ENCODE measurements at places on chromosomes 4 and X. TPM values are rescaled to one million over a fixed set of nuclear protein-coding genes. Genes with fewer than 3 reads are reported as not detected.
A peak's percentile ranks its signal among the peaks of the same experiment; 100 is the strongest.

CCDC160 gene
- 0.97 TPM for total RNA-seq

PAGE4 gene
- total RNA-seq = not detected

CTAG2 gene
- not detected for total RNA-seq

DNAAF6 gene
- not detected for total RNA-seq

SLITRK4 gene
- total RNA-seq = 1.5 TPM

GRCh38 chrX:17375367-17375636 is 302 bp downstream of the NHS start:
- DNase-seq = peak; percentile 49

GRCh38 chrX:21907260-21907659 is 33.2 kb upstream of the SMS start:
- DNase-seq = no peak

GRCh38 chr4:47664051-47664826 is 173.6 kb downstream of the CORIN start:
- DNase-seq = no peak

GRCh38 chr4:41943506-41943905 is 8.3 kb downstream of the TMEM33 start:
- no peak for DNase-seq

- DNase-seq = no peak
Measured at GRCh38 chr4:128564081-128564630, 245.3 kb upstream of the JADE1 start.

- no peak for DNase-seq
Measured at GRCh38 chrX:125620715-125621587, 301.3 kb downstream of the TEX13C start.

- DNase-seq = no peak
Measured at GRCh38 chr4:118290951-118291350, 61.9 kb downstream of the PRSS12 start.

GRCh38 chr4:154743683-154744340 is at the start of gene LRAT:
LRAT (plus strand) TSS chr4:154744000; CDS start chr4:154744327, 327 bp downstream.
- DNase-seq = peak; percentile 92

- no peak for DNase-seq
Measured at GRCh38 chr4:70902577-70903290, 565 bp downstream of the MOB1B start.

GRCh38 chr4:104976262-104976661 is 170.4 kb upstream of the TET2 start:
- DNase-seq = no peak

GRCh38 chr4:169201222-169202144 is 69.3 kb downstream of the SH3RF1 start:
- no peak for DNase-seq

- no peak for DNase-seq
Measured at GRCh38 chr4:137083571-137084135, 448.6 kb downstream of the PCDH18 start.

- no peak for DNase-seq
Measured at GRCh38 chr4:180234730-180235129, 2008.5 kb upstream of the TENM3 start.

GRCh38 chr4:156953951-156954350 is 17.6 kb downstream of the PDGFC start:
- DNase-seq = no peak

- DNase-seq = no peak
Measured at GRCh38 chrX:7149411-7149810, 1.5 kb upstream of the PUDP start.

- DNase-seq = peak; percentile 56
Measured at GRCh38 chr4:93710101-93710846, 118.3 kb upstream of the ATOH1 start.

GRCh38 chr4:18593297-18594002 is 571.9 kb upstream of the LCORL start:
- peak; percentile 70 for DNase-seq

GRCh38 chr4:74624351-74625151 is 169.8 kb downstream of the BTC start:
- DNase-seq = no peak

DNA sequence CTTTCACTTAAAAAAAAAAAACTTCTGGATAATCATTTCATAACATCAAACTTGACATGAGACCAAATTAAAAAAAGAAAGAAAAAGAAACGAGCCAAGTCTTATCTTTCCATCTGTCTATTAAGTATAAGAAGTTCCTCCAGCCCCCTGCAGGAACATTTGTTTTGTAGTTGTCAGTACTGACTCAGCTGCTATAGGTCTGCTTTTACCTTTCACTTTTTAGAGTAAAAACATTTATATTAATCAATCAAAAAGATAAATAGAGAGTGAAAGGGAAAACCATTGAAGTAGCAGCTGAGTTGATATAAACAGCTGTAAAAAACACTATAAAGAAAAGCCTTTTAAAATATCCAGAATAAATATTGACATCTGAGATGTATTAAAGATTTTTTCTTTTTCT is 46.1 kb downstream of the CCDC158 start:
- no peak for DNase-seq

GRCh38 chrX:153406903-153407302 is 4.4 kb upstream of the ZFP92 start:
- DNase-seq = no peak

DNA sequence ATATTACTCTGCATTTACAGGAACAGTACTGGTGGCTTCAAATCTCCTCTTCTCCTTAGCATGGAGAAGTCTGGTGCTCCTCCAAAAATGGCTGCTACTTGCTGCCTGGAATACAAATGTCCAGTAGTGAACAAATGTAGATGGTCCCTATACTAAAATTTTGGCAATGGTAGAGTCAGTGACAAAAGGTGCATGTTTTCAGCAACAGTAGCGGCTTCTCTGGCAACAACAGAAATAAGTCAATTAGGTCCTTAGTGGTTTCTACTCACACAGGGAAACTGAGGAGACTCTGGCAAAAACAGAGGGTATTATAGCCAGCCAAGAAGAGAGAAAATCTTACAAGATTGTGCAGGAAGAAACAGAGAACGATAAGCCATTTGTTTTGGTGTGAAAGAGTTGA is 1368.4 kb upstream of the ADGRL3 start:
- no peak for DNase-seq

- DNase-seq = no peak
Measured at GRCh38 chr4:99735822-99736221, 78.2 kb upstream of the C4orf54 start.

DNA sequence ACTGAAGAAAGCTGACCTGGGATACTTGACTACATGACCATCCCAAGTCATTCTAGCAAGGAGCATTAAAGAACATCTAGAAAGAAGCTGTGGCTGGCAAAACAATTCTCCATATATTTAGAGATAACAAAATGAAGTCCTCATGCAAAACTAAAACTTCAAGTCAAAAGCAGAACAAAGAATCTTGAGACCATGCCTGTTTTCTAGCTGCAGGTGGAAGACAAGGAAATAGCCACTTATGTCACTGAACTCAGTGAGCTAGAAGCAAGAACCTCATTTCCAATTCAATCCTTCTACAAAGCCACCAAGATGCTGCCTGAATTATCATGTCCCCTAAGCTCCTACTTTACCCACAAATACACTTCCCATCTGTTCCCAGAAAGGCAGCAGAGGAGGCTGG is 13.8 kb downstream of the USP46 start:
- no peak for DNase-seq

GRCh38 chr4:3013839-3014350 is 50.5 kb downstream of the GRK4 start:
- no peak for DNase-seq

GRCh38 chr4:108849611-108850168 is 86.8 kb upstream of the ETNPPL start:
- no peak for DNase-seq

GRCh38 chr4:114085611-114086345 is 106.3 kb upstream of the ARSJ start:
- no peak for DNase-seq
